ENCODE measurements at places on chromosomes 16 and 17.

DNA sequence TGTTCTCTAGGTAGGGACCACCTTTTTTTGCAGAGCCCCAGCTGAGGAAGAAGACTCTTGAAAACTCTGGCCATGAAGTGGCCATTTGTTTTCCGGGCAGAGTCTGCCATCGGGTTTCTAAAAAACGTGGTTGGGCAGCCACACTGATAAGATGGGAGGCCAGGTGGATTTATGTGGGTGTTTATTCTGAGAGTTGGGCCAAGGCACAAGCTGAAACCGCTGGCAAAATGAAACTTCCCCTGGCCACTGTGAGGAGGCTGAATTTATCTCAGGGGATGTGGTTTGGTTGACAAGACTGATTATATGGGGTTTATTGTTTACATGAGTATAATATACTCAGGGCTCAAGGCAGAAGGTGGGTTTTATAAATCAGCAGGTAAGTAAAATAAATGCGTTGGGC is 421.8 kb downstream of the UTP18 start:
- no peak for DNase-seq

DNA sequence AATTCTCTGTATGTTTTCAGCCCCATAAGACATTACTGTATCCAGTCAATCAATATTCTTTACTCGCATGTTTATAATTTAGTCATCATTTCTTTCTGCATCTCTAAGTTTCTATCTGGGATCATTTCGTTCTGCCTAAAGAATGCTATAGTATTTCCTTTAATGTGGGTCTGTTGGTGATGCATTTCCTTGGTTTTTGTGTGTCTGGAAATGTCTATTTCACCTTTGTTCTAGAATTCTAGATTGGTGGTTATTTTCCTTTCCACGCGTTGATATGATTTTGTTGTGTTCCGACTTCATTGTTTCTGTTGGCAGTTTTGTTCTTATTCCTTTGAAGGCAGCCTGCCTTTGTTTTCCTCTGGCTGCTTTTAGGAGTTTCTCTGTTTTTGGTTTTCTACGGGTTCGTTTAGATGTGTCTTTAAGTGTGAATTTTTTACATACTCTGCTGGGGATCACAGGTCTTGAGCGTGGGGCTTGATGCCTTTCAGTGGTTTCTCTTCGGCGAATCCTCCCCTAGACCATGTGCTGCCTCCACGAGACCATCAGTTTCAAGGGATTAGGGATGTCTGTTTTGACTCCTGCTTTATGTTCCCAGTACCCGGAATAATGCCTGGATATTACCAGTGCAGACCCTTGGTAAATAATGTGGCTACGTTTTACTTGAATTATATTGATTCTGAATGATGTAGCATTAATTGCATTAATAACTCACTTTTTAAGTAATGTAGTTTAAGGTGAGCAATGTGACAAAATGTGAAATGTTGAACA is 23.5 kb downstream of the POLR3E start:
- DNase-seq, result no peak

DNA sequence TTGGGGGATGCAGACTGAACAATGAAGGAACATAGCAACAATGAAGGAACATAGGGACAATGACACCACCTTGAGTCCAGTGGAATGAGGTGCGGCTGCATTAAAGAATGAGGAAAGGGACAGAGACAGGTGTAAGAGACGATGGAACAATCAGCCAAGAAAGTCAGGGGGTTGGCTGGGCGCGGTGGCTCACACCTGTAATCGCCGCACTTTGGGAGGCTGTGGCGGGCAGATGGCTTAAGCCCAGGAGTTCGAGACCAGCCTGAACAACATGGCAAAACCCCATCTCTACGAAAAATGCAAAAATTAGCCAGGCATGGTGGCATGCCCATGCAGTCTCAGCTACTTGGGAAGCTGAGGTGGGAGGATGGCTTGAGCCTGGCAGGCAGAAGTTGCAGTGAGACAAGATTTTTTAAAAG is 13.6 kb upstream of the CBFB start:
- DNase-seq, result no peak

DNA sequence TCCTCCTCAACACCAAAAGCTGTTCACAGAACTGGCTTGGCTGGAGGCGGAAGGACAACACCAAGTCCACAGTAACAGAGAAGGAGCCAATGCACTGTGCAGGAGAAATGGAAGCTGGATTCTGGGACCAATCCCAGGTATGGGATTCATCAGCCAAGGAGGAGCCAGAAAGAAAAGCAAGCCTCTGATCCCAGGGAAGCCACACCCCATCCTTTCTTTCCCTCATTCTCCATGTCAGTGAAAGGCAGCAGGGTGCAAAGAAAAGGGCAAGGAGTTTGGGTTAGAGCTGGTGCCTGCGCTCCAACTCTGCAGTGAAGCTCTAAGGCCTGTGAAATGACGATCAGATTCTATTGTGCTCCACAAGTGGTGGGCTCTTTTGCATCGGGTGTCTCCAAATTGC is 11.0 kb downstream of the DCAKD start:
- no peak for DNase-seq

DNA sequence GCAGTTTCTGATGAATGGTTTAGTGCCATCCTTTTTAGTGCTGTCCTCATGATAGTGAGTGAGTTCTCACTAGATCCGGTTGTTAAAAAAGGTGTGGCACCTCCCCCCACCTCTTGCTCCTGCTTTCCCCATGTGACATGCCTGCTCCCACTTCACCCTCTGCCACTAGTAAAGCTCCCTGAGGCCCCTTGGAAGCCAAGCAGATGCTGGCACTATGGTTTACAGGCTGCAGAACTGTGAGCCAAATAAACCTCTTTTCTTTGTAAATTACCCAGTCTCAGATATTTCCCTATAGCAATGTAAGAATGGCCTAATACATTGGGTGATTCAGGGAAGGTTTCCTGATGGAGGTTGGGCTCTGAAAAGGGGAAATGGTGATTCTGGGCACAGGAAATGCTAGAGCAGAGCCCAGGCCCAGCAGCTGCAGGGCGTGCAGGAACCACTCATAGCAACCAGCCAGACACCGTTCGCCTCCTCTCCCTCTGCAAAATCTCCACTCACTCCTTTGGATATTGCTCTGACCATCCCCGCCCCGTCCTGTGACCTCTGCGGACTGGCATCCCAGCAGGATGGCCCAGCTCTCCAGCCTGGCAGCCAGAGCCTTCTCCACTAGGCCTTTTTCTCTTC is 2.6 kb upstream of the ADORA2B start:
- no peak for DNase-seq

DNA sequence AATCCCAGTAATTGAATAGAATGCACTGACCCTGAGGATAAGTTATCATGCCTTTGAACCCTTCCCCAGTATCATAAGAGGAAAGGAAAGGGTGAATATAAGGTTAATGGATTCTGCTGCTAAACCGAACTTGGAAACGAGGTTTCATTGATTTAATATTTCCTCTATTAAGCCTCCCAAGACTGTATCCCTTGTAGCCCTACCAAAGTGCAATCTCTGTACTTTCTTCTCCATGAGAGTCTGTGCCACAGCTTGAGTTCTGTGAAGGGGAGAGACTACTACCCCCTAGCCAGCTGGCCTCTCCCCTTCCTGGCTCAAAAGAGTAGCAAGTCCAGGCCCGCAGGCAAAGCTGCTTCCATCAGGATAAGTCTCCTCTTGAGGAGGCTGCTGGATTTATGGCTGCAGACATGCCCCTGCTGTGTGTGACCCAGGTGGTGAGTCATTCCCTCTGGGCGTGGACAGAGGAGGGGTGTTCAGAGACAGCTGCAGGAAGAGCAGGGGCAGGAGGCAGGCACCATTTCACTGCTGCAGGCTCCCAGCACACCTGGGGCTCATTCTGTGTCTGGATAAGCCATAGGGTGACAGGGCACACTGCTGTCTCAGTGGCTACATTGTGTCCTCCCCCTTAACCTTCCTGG is 58.4 kb downstream of the TOM1L2 start:
- DNase-seq, result peak; percentile 78

DNA sequence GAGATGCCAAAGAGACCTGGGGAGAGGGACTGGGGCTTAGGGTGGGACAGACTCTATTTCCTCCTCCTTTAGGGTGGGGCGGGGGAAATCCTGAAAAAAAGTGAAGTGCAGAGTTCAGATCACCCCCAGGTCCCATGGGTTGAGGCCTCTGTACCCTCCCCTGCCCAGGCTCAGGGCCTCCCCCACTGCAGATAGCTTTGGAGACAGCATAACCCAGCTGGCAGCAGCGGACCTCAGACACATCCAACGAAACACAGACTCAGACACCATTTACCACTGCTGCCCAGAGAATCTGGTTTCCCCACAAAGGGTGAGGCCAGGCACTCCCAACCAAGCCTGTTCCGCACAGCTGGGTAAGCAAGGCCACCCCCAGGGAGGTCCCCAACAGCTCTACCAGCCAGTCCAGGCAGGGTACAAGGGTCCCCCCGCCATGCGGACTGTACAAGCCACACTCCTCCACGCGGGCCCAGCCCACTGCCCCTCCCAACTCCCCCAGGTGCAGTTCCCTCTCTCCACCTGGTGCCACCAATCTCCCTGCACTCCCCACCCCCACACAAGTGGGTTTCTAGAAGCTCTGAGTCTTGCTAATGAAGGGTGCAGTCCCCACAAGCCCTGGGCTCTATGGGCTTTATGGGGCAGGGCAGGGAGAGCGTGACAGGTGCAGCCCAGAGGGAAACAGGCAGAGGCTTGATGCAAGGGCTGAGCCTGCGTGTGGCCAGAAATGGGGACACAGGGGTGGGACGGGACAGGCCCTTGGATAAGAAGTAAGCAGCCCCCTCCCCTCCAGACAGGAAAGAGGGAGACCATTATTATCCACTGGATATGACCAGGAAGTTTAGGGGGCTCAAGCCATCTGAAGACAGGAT is 8.9 kb downstream of the RHBDF2 start:
- DNase-seq, result no peak

DNA sequence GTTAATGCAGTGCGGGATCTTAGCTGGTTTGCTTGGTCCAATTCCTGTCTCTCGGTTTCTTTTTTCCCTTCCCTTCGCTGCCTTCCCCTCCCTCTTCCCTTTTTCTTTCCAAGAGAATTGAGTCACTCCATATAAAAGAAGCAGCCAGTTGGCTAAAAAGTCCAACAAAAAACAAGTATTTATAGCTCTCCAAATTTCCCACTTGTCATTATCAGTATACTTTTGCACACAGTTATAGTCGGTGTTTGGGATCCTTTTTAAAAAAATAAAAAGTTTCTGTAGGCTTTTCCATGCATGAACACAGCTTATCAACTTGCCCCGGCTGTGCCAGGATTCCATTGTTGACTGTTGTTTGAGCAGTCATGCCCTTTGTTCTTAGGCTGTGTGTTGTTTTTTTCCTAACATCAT is 24.9 kb downstream of the HMOX2 start:
- no peak for DNase-seq

DNA sequence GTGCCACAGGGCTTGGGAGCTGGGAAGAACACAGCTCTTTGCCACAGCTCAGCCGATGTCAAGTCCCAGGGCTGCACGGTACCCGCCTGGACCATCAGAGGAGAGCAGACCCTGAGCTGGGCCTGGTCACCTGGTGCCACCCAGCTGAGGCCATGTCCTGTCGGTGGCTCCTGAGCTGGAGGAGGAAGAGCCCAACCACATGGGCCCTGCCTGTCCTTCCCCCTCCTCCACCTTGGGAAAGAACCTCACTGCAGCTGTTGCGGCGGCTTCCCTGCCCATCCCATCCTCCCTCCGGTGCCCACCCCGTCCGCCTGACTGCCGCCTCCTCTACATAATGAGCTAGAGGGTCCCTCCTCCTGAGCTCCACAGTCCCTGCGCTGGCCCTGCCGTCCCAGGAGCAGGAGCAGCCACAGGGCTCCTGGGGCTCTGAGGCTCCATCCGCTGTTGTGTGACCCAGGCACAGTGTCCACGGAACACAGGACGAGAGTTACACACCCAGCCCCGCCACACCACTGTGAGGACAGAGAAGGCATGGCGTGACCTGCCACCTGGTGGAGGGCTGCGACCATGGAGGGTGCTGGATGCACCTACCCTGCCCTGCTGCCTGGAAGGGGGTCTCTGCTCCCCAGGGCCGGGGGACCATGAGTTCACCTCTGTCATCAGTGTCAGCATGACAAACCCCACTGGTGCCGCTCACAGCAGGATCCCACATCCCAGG is 21.4 kb upstream of the CHMP6 start:
- peak; percentile 71 for DNase-seq

GRCh38 chr17:30530346-30531025 is 53.3 kb downstream of the GOSR1 start:
- DNase-seq, result no peak

DNA sequence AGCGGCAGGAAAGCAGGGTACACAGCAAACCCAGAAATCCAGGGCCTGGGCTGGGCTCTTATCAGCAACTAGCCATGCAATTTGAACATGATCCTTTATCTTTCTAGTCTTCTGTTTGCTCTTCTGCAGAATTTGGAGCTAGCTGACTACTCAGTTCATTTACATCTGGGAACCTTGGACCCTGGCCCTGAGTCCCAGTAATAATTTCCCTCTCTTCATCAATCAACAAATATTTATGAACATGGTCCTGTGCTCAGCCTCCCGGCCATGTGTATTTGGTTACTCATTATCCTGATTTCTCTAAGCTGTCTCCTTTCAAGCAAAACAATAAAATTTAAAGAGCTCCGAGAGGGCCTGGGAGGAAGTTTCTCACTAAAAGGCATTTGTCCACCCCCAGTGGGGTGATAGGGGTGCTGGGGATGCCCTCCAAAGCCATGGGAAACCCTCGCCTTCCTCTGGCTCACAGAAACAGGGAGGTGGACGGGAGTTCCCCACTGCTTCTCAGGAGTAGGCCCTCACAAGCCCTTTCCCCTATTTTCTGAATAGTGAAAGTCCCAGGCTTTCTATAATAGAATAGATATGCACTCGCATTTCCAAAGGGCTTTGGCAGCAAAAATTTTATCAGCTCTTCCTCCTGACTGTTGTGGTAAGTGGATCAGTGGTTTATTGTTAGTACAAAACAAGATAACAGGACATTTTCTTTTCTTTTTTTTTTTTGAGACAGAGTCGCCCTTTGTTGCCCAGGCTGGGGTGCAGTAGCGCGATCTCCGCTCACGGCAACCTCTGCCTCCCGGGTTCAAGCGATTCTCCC is 6.9 kb upstream of the WDR59 start:
- no peak for DNase-seq

GRCh38 chr17:1908699-1909309 is 79.0 kb downstream of the RPA1 start:
- DNase-seq, result peak; percentile 83

GRCh38 chr17:968812-969730 is 10.5 kb downstream of the NXN start:
- DNase-seq, result no peak

GRCh38 chr16:75787440-75787839 is 61.1 kb upstream of the CPHXL start:
- no peak for DNase-seq

DNA sequence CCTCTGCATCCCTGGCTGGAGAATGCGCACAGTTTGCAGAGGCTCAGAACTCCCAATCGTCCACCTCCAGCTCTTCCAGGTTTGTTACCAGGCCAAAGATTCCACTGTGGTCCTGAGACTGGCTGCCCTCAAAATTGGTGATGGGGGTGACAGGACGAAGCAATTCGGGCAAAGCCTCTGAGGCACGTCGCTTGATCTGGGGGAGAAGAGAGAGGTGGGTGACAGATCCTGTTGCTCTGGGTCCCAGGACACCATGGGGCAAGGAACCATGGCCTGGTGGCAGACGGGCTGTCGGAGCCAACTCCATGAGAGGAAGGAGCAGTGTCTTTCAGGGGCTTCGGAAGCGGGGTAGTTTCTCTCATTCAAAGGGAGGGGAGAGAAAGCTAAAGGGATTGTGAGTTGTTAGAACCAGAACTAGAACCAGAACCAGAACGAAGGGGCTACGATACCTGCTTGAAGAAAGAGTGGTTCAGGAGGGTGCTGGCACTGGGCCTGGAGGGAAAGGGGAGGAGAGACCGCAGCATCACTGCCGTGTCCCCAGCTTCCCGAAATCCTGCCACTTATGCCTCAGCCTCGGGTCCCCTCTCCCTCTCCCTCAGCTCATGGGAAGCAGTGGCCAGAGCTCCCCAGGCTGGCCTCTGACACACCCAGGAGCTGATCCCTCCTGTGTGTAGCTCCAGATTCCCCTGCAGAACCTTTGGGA is 3.8 kb upstream of the LIMD2 start:
- no peak for DNase-seq

All from SK-N-DZ (cell line).